ENCODE measurements at places on chromosomes 6 and 20.

- DNase-seq: no peak
Observed at GRCh38 chr20:63808145-63808724, 22.8 kb downstream of the ZBTB46 start.

DNA sequence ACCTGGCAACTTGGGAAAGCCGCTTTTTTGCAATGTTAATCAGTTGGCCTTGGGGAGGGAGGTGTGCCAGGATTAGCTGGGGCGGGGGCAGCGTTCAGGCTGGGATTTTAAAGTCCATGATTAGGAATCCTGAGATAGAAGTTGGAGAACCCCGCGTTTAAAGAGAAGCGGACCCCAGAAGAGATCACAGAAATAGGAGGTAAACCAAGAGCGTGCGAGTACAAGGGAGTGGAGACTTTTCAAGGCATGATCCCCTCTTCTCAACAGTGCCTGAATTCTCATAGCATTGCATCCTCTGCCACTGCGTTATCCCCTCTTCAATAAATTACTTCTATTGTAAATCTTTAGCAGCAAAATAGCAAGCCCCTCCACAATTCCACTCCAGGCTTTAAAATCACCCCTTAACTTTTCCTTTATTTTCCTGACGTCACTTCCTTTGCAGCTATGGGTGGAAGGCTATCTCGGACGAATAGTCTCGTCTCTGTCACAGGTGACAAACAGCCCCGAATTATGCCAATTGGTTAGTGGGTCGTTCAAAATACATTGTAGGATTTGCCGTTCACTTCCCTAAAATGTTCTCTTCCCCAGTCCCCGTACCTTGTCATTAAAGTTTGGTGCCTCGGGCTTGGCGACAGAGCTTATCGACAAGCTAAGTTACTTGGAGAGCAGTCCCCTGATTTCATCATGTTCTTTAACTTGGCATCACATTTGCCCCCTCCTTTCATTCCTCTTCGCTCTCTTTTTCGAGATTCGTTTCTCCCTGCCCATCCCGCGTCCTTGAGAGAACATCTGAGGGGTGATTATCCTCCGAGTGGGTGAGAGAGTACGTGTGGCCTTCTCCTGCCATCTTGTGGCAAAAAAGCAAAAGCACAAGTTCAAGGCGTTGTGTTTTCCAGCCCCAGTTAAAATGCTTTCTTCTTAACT, 17.1 kb downstream of the OR2B2 start:
- no peak for DNase-seq

- no peak for DNase-seq
Observed at GRCh38 chr6:2938632-2939083, 32.7 kb downstream of the SERPINB6 start.

DNA sequence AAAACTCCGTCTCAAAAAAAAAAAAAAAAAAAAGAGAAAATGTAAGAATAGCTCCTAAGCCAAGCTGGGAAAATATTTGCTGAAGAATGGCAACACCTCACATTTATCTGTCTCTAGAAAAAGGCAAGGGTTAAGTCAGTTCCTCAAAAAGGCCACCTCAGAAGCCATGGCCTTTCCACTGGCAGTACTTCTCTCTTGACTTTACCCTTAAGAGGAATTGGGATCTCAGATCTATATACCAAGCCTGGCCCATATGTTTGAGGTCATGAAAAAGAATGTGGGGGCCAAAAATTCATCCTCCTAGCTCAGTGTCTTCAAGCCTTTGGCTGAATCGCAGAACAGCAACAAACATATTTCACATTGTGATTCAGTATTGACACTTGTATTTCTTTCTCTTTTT, 10.9 kb upstream of the NCOA3 start:
- DNase-seq: no peak

- DNase-seq: no peak
Observed at GRCh38 chr20:57761413-57761734, 51.6 kb upstream of the PMEPA1 start.

DNA sequence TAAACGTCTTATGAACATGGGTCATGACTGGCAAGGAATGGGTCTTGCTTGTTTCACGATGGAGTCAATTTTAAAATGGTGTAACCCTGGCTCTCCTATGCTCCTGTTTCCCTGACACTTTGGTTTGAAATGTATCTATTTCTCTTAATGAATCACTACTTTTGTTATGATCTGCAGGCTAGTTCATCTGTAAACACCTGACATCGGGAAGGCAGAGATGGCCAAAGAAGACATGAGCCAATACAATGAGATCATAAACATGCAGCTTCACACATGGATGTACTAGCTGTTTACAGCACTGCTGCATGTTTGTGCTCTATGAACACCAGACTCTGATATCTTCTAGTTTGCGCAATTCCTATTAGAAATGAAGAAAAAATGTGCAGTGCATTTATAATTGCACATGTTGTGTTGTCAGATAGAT, 11.0 kb upstream of the RAD21L1 start:
- no peak for DNase-seq

GRCh38 chr6:99512033-99512432, 3.2 kb downstream of the USP45 start:
- no peak for DNase-seq

- peak; percentile 49 for DNase-seq
Observed at GRCh38 chr6:7052443-7053011, 55.2 kb upstream of the RREB1 start.

DNA sequence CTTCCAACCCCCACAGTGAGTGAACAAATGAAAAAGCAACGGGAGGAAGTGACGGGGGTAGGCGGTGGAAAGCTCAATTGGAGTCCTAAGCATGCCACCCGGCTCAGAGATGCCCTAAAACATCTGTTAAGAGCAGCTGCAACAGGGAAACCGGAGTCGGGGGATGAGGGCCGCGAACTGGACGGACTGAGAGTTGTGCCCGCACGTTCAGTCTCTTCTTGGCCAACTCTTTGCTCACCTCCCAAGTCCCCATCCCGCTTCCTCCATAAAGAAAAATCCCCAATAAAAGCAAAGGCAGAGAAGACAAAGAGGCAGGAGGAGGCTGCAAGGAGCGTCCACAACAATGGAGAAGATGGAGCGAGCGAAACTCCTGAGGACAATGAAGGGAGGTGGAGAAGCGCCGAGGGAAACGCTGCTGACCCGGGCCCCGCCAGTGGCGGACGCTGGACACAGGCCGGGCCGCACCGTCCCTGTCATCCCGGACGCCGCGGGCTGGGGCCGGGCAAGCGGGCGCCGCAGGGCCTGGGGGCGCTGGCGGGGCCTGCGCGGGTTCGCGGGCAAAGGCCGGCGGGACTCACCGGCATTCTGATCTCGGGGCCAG, 600 bp downstream of the SEC63 start:
- no peak for DNase-seq

- no peak for DNase-seq
Observed at GRCh38 chr6:41080621-41081020, 7.8 kb downstream of the NFYA start.

DNA sequence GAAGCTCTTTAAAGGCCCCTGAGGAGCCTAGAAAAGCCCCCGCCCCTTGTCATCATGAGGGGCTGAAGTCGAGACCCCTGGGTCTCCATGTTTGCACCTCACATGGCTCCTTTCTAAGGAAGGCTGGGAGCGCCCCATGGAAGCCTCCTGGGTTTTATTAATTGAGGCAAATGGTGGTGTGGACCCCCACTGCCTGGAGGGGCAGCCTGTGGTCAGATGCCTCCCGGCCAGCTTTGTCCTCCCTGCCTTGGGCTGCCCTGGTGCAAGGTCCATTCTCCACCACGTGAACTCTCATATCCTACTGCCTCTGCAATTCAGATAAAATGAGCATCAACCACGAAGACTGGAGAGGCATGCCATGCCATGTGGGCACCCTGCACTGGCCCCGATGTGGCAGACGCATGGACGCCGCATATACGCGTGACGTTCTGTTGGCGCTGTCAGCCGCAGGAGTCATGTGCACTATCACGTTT, 295.5 kb downstream of the TAF4 start:
- no peak for DNase-seq

GRCh38 chr6:101114703-101115102, 233.6 kb upstream of the ASCC3 start:
- peak; percentile 20 for DNase-seq

GRCh38 chr20:37528446-37529213, 954 bp upstream of the BLCAP start:
- DNase-seq: no peak

- no peak for DNase-seq
Observed at GRCh38 chr6:170441316-170441715, 111.8 kb downstream of the PSMB1 start.

DNA sequence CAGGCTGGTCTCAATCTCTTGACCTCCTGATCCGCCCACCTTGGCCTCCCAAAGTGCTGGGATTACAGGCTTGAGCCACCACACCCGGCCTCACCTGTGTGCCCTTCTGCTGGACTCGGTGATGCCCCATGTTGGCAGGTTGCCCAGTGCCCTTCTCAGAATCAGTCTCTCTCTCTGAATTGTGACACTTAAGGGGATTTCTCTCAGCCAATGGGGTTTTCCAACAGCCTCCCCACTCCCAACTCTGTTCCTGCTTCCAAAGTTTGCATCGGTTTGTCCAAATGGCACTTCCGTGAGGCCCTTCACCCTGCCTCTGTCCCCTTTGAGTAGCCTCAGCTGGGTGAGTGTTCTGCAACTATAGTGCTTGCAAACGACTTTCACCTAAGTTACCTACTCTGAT, 3.1 kb upstream of the MRPS10 start:
- DNase-seq: no peak

GRCh38 chr6:52745764-52746201, 17.5 kb downstream of the GSTA2 start:
- DNase-seq: no peak

DNA sequence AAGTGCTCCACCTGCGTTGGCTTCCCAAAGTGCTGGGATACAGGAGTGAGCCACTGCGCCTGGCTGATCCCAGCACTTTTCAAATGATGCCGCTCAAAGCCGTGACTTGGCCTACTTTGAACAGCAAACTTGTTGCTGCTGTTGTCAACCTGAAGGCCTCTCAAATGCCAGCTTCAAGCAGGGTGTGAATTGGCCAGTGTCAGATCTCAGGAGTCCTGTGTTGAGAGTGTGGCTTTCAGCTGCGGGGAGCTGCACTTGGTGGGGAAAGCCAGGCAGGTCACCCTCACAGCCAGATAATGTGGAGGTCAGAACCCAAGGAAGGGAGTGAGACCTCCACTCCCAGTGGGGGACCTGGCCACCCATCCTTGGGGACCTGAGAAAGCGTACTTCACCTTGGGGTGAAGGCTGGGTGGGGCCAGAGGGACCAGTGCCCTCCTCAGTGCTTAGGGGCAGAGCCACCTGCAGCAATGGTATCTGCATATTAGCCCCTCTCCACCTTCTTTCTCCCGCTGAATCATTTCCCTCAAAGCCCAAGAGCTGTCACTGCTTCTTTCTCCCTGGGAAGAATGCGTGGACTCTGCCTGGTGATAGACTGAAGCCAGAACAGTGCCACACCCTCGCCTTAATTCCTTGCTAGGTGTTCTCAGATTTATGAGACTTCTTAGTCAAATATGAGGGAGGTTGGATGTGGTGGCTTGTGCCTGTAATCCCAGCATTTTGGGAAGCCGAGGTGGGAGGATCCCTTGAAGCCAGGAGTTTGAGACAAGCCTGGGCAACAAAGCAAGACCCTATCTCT, 19.1 kb upstream of the PANK2 start:
- DNase-seq: no peak

DNA sequence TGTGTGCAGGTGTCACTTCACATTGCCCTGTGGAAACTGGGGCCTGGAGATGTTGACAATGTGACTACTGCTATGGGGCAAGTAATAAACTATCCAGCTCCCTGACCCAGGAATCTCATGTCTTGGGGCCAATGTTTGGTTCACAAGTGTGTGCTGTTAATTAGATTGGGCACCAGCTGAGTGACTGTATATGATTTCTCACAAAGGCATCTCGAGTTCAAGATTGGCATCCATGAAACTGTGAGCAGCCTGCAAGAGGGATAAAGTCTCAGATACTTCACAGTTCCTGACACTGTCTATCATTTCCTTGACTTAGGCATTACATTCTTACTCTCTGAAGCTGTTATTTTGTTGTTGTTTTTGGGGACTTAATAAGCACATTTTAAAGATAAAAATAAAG, 264.0 kb downstream of the PRKN start:
- DNase-seq: no peak

- peak; percentile 14 for DNase-seq
Observed at GRCh38 chr6:25601800-25602673, 50.0 kb upstream of the SCGN start.

DNA sequence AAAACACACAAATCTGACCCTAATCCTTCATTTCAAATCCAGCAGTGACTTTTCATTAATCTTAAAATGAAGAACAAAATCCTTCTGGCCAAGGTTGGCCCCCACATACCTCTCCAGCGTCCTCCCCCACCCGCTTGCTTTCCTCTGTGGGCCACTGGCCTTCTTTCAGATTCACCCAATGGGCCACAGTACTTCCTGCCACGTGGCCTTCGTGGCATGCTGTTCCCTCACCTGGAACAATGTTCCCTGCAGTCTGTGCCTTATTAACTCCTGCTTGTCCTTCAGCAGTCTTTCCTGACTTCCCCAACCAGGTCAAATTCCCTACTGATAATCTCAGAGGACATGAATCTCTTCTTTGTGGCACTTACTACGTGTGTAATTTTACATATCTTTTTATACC, 5.3 kb upstream of the GTF2H4 start:
- no peak for DNase-seq

DNA sequence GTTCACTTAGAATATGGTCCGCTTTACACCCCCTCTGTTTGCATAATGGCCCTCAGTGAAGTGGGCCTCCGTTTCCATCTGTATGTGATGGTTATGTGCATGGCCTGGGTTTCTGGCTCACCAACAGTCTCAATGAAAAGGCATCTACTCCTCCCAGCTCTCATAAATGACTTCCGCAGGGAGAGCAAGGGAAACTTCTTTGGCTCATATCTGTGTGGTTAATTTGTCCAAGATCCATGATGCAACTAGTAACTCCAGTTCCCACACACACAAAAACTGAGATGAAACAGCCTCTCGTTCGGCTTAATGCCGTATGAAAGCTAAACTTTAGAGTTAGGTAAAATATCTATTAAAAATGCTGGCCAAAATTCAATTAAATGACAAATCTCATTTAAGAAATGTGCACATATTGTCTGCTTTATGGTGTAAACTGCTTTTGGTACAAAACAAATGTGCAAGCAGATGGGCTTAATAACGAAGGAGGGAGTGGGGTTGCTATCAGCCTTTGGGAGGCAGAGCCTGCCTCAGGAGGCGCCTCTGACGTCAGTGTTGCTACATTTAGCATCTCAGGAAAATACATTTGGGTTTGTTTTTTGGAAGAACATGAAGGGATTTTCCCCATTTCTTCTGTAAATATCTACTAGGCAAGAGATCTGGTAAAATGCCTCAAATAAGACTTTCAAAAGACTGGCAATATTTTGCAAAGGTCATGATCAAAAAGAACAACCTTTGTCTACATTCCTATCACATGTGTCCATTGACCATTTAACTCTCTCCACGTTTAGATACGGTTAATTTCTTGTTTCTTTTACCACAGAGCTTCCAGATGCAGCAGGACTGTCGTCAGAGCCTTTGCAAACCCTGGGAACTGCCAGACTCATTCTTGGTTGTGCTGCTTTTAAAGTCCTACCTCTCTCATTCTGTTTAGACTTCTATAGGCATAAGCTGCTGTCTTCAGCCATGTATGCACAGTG, 96.8 kb downstream of the ARMC2 start:
- peak; percentile 71 for DNase-seq

- DNase-seq: no peak
Observed at GRCh38 chr6:116986819-116987218, 109.8 kb downstream of the RFX6 start.

- DNase-seq: no peak
Observed at GRCh38 chr6:92701425-92702096, 717.8 kb downstream of the EPHA7 start.
